ENCODE measurements at places on chromosomes 16 and 17.
A peak's percentile ranks its signal among the peaks of the same experiment; 100 is the strongest.

DNA sequence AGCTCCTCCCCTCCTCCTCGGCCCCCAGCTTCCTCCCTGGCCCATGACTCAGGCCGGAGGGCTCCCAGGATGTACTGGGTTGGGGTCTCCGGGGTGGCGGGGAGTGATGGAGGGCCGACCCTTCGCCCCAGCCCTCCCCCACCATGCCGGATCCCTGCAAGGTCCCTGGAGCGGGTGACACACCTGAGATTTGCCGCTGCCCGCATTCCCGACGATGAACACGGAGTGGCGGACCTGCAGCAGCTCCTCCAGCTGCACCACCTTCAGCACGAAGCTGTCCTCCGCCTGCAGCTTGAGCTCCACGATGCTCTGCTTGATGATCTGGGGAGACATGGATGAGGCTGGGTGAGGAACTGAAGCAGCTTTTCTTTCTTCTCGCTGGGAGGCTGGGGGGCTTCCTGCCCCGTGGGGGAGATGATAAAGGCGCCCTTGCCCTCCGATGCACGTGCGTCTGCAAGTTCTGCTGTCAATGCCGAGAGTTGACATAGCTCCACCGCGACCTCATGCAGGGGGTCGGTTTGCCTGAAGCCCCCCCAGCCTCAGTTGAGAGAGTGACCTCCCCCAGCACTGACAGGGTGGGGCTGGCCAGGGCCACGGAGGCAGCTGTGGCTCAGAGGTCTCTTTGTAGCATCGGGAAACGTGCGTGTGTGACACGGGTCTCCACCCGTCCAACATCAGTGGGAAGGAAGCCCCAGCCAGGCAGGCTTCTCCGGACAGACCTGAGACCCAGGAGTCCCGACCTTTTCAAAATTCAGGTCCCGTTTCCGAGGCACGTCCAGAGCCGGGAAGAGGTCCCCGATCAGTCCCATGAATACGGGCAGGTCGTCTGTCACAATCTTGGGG is 83.1 kb downstream of the DNAH17 start:
- DNase-seq = no peak

- DNase-seq = peak; percentile 73
Measured at GRCh38 chr17:8488901-8489300, 53.2 kb downstream of the NDEL1 start.

GRCh38 chr17:41710472-41711090 is 1.6 kb upstream of the GAST start:
- peak; percentile 81 for DNase-seq

DNA sequence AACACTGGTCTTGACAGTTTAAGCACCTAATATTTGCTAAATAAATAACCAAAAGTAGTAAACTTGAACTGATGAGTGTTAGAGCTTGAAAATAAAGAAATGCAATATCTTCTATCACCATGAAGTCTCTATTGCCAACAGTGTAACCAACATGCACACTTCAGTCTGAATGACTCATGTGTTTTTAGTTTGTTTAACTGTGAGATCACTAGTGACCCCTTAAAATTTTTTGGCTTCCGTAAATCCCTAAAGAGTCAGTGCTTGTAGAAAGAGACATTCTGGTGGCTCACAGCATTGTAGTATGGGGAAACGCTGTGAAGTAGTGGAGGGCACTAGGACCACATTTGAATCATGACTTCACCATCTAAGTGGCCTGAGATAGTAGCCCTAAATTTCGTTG is 341.1 kb downstream of the PMP22 start:
- DNase-seq = peak; percentile 59

- no peak for DNase-seq
Measured at GRCh38 chr17:75752802-75753513, 12.0 kb downstream of the GALK1 start.

DNA sequence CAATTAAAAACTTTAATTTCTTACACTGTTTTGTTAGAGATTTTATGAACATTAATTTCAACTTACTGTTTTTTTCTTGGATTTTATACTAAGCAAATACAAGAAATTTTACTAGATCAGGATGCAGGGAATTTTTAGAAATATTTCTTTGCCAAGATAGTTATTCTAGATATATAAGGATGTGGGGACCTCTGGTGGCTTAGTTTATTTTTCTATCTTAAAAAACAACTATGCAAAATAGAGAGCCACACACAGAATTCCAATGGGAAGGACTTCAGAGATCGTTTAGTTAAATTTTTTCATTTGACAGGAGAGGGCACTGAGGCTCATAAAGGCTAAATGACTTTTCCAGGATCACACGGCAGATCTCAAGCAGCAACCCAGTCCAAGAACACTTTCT is 23.0 kb upstream of the CAPNS2 start:
- peak; percentile 34 for DNase-seq

DNA sequence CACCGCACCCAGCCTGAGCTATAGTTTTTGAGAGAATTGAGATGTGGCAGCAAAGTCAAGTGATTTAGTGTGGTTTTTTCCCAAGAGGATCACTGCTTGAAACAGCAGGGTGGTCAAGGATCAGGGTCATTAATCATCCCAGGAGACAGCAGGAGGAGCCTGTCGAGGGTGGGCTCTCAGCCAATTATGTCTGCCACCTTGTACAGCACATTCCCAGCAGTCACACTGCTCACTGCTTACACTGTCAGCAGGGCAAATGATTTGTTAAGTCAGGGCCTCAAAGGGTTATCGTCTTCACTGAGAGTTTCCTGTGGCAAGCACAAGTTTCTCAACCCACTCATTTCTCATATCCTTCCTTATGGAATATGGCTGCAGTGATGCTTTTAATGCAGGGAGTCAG is 13.2 kb downstream of the B3GNT9 start:
- no peak for DNase-seq

GRCh38 chr16:1933097-1933661 is 9.8 kb downstream of the MSRB1 start:
- no peak for DNase-seq

GRCh38 chr17:61289408-61290385 is 109.9 kb upstream of the TBX2 start:
- no peak for DNase-seq

DNA sequence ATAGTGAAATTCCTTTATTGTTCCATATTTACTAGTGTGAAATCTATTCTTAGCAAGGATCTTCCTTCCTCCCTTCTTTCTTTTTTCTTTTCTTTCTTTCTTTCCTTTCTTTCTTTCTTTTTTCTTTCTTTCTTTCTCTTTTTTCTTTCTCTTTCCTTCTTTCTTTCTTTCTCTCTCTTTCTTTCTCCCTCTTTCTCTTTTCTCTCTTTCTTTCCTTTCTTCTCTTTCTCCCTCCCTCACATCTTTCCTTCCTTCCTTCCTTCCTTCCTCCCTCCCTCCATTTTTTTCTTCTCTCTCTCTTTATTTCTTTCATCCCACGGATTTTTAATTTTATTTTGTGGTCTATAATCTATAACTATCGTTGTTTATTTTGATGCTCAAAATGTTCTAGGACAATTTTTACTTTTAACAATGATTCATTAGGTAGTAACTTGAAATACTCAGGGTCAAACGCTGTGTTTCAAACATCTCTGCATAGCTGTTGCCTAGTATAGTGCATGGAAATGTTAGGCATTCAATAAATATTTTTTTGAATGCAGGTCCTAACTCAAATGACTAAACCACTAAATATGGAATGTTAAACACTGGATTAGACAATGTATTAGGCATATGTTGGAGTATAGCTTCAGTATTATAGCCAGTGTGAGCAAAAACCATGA is 178.3 kb downstream of the MAP2K6 start:
- no peak for DNase-seq

- DNase-seq = no peak
Measured at GRCh38 chr17:61402978-61403800, 3.5 kb downstream of the TBX2 start.

DNA sequence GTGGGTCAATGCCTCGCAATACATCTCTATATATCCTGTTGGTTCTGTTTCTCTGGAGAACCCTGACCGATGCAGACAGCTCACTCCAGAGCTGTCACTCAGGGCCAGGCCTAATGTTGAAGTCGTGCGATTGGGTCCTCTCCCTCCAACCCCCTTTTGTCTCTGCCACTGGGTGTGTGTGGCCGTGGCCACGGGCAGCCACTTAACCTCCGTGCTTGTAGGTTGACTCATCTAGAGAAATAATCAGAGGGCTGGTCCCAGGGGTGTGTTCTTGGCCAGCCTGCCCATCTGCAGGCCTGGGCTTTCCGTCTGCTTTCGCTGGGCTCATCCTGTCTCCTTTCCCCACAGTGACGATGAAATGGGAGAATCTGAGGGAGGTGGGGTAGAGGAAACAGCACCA is 7.4 kb downstream of the ADAD2 start:
- DNase-seq = peak; percentile 54

DNA sequence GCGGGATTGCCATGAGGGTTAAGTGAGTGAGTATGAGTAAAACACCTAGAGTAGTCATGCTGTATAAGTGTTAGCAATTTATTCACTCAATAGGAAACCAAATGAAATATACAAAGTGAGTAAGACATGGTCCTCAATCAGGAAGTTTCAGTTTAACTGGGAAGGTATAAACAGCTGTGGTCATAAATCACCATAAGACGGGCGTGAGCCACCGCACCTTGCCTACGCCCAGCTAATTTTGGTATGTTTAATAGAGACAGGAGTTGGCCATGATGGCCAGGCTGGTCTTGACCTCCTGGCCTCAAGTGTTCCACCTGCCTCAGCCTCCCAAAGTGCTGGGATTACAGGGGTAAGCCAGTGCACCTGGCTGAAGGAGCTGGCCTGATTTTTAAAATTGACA is 27.0 kb downstream of the RNF135 start:
- DNase-seq = no peak

DNA sequence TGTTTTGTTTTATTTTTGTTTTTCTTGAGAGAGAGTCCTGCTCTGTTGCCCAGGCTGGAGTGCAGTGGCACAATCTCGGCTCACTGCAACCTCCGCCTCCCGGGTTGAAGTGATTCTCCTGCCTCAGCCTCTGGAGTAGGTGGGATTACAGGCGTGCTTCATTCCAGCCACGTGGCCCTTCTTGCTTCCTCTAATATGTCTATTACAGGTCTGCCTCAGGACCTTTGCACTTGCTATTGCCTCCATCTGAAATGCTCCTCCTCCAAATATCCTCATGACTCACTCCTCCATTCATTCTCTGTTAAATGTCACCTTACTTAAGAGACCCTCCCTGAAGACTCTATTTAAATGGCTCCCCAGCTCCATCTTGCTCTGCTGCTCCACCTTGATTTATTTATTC is 39.0 kb downstream of the LYRM9 start:
- DNase-seq = no peak

DNA sequence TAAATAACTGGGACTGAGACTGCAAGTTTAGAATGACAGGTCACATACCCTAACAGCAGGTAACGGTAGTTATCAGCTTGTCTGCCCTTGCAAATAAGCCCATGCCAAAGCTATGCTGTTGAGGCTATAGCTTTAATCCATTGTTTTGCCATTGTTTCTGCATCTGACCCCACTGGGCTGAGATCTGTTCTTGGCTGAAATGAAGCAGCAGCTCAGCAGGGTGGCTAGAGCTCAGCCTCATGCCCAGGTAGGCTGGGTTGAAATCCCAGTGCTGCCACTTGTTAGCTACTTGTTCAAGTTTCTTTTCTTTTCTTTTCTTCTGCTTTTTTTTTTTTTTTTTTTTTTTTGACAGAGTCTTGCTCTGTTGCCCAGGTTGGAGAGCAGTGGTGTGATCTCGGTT is 40.1 kb downstream of the NKD1 start:
- no peak for DNase-seq

DNA sequence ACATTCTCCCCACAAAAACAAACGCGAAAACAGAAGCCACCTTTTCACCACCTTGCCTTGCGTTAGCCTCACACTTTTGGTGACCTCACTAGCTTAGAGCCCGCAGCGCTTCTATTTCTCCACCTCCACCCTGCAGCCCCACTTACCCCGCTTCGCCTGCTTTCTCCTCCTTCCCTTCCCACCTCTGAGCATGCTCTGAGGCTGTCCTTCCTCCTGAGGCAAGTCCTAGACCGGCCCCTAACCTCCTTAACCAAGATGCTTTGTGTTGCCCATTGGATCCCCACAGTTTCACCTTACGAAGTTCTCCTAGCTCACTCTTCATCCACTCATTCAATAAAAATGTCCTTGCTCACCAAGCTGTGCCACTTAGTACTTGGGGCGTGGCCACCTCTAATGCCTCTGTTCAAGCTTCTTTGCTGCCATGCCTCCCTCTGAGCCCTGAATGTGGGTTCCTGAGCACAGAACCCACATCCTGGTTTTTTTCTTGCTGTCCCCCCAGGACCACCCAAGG is 1.3 kb downstream of the GNGT2 start:
- peak; percentile 16 for DNase-seq

- DNase-seq = no peak
Measured at GRCh38 chr16:81717662-81718189, 61.4 kb upstream of the PLCG2 start.

- DNase-seq = no peak
Measured at GRCh38 chr17:6420173-6420641, 14.7 kb downstream of the AIPL1 start.

DNA sequence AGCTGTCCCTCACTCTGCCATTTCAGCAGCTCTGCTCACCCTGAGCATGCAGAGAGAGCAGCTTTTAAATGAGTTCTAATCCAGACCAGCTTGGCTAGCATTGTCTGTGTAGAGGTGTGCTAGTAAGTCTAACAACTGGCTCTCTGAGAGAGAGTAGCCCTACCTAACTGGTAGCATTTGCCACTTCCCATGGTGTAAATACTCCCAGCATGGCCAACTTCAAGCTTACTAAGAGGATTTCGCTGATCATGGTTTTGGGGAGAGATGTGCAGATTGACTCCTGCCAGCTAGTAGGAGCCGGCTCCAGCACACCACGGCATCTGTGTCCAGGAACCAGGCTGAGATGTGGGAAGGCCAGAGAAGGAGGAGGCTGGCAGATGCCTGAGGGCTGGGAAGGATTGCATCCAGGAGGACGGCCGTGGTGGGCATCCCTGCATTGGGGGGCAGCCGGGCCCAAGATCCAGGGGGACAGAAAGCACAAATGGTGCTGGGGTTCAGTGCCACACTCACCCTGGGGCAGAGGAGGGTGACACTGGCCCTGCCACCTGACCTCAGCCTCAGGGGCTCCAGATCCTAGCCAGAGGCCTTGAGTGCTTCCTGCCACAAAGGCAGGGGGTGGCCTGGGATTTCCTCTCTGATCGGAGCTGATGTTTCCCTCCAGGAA is 394.9 kb upstream of the TNRC6C start:
- DNase-seq = no peak

- DNase-seq = no peak
Measured at GRCh38 chr17:21125862-21126261, 902 bp upstream of the DHRS7B start.

GRCh38 chr16:74053826-74054225 is 242.8 kb upstream of the PSMD7 start:
- no peak for DNase-seq

Data from bronchial epithelial cell (primary cell).